ENCODE measurements at places on chromosomes 1 and 21.

DNA sequence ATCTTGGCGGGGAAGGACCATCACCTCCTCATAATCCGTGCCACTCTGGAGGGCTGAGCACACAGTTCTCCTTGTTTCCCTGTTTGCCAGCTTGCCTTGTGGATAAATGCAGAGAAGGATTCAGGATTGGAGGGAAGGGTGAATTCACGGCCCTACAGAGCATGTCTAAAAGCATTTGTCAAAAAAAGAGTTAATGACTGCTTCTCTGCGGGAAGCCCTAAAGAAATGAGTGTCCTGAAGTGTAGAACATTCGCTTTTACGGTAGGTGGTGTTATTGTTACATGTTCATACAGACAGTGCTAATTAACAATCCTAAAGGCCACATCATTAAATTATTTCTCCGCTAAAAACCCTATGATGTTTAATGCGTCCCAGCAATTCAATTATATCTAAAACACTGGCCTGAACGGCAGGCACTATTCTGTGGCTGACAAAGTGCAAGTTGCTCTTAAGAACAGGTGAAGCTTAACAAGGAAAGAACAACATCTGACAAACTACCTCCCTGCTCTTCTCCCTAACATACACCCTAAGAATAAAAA lies 112.3 kb upstream of the NFIA start:
- no peak overlapping the region for H3K4me3 ChIP-seq
- peaks cover 15% of the 10 kb centered on the region for H3K4me1 ChIP-seq
- peak overlapping the region; percentile 50 for H3K27ac ChIP-seq
- H3K36me3 ChIP-seq, result no peaks in the 10 kb centered on the region

GRCh38 chr1:98176936-98177335 lies 256.1 kb upstream of the DPYD start:
- no peak overlapping the region for H3K27ac ChIP-seq
- DNase-seq, result no peak
- H3K4me3 ChIP-seq, result no peak overlapping the region
- no peaks in the 10 kb centered on the region for H3K4me1 ChIP-seq
- no peaks in the 10 kb centered on the region for H3K36me3 ChIP-seq

DNA sequence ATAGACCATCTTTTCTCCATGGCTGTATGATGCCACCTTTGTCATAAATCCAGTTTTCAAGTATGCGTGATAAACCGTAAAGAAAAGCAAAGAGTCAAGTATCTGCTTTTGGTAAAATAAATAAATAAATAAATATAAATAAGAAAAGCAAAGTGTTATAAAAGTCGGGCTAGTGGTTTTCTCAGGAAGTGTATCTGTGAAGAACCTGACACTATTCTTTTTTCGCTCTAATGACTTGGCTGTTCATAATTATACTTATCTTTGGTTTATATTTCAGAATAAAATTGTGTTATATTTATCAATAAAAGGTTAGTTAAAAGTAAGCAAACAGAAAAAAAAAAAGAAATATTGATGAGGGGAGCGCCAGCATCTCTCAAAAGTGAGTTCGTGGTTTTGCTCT lies 594 bp upstream of the EXO5 start:
- no peaks in the 10 kb centered on the region for H3K36me3 ChIP-seq
- peak overlapping the region; percentile 91 for H3K4me3 ChIP-seq
- no peaks in the 10 kb centered on the region for H3K4me1 ChIP-seq
- H3K27me3 ChIP-seq, result no peaks in the 10 kb centered on the region
- no peak for DNase-seq

DNA sequence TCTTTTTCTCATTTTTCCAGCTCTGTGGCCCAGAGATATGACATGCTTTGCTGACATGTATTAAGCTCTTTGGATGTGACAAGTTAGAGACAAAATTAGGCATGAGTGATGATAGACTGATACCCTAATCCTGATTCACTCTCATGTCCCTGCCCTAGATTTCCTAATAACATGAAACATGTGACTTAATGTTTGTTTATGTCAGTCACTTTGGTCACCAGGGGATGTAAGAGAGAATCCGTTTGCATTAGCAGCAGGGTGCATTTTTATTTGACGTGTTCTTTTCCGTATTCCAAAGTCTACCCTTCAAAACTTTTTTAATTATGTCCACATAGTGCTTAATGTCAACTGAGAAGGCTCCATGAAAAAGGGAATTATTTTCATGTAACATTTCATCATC lies 192.4 kb downstream of the HMCN1 start:
- DNase-seq, result no peak
- no peak overlapping the region for H3K4me3 ChIP-seq
- no peak overlapping the region for H3K27ac ChIP-seq

- no peak overlapping the region for H3K4me3 ChIP-seq
- DNase-seq, result no peak
Measured at GRCh38 chr21:38257667-38258066, 876 bp downstream of the KCNJ15 start.

GRCh38 chr1:111895469-111895868 lies 94.0 kb downstream of the KCND3 start:
- no peak overlapping the region for H3K27ac ChIP-seq
- H3K4me1 ChIP-seq, result no peaks in the 10 kb centered on the region
- no peak overlapping the region for H3K4me3 ChIP-seq
- no peaks in the 10 kb centered on the region for H3K36me3 ChIP-seq

DNA sequence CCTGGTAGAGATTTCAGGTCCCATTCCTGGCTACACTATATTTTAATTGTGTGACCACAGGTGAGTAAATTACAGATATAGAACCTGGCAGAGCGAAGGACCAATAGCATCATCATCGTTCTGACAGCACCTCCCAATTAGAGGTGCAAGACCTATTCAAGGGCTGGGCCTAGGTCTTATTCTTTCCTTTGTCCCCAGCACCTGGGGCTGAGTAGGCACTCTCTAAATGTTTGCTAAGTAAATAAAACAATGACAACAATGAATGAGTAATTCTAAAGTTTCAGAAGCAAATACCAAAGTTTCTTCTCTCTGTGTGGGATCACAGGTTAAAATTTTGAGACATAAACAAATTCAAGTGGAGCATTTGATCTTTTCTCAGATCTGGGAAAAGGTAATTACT lies 32.7 kb downstream of the BEND5 start:
- H3K4me1 ChIP-seq, result no peaks in the 10 kb centered on the region
- no peak overlapping the region for H3K4me3 ChIP-seq
- DNase-seq, result no peak
- H3K27ac ChIP-seq, result no peak overlapping the region
- peaks cover 60% of the 10 kb centered on the region for H3K36me3 ChIP-seq

DNA sequence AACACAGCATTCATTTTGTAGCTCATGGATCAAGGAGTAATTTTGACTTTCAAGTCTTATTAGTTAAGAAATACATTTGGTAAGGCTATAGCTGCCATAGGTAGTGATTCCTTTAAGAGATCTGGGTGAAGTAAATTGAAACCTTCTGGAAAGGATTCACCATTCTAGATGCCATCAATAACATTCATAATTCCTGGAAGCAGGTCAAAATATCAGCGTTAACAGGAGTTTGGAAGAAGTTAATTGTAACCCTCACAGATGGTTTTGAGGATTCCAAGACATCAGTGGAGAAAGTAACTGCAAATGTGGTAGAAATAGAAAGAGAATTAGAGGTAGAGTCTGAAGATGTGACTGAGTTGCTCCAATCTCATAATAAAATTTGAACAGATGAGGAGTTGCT lies 216.6 kb downstream of the GREM2 start:
- H3K27ac ChIP-seq, result no peak overlapping the region
- no peaks in the 10 kb centered on the region for H3K4me1 ChIP-seq
- H3K27me3 ChIP-seq, result no peaks in the 10 kb centered on the region
- H3K4me3 ChIP-seq, result no peak overlapping the region
- no peak for DNase-seq

DNA sequence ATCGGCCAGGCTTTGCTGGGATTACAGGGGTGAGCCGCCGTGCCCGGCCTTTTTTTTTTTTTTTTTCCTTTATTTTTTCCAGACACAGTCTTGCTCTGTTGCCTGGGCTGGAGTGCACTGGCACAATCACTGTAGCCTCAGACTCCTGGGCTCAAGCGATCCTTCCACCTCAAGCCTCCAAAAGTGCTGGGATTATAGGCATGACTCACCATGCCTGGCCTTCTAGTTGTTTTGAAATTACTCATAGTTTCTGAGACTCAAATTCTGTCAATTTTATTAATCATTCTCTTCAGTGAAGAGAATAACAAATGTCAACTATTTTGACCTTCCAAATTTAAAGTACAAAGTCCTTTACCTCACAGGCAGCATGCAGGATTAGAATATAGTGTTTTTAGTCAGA lies 374.5 kb downstream of the PLA2G4A start:
- no peak overlapping the region for H3K4me3 ChIP-seq
- H3K27ac ChIP-seq, result no peak overlapping the region
- no peaks in the 10 kb centered on the region for H3K27me3 ChIP-seq
- H3K36me3 ChIP-seq, result no peaks in the 10 kb centered on the region
- DNase-seq, result no peak

DNA sequence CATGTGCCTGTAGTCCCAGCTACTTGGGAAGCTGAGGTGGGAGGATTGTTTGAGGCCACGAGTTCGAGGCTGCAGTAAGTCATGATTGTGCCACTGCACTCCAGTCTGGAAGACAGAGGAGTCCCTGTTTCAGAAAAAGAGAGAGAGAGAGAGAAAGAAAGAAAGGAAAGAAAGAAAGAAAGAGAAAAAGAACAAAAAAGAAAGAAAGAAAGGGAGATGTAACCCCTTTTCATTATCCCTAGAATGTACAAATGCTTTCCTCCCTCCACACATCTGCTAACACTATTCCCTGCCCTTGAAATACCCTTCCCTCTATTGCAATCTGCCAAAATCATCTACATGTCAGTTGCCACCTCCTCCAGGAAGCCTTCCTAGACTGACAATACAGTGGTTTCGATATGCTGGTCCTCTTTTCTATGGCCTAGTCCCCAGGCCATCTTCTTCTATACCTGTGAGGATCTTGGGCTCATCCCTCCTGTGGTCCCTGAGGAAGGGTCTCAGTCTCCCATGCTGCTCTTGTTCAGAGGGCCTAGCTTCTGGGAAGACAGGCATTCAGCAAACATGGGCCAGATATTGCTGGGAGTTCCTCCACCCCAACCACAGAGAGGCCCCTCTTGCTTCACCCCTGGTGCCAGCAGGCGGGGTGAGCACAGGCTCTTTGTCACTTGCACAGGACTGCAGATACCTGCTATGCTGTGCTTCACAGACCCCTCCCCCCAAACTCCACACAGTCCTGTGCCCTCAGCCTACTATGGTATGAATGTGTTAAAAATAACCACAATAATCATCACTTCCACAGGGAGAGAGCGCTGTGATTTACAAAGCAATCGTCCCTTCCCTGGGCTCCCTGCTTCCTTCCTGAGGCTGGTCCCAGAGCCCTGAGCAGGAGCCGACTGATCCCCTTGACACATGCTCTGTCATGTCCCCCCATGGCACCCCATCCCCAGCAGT lies 14.1 kb downstream of the ADGRB2 start:
- no peak overlapping the region for H3K4me3 ChIP-seq
- DNase-seq, result no peak
- peaks cover 43% of the 10 kb centered on the region for H3K4me1 ChIP-seq
- H3K36me3 ChIP-seq, result no peaks in the 10 kb centered on the region
- H3K27me3 ChIP-seq, result no peaks in the 10 kb centered on the region

DNA sequence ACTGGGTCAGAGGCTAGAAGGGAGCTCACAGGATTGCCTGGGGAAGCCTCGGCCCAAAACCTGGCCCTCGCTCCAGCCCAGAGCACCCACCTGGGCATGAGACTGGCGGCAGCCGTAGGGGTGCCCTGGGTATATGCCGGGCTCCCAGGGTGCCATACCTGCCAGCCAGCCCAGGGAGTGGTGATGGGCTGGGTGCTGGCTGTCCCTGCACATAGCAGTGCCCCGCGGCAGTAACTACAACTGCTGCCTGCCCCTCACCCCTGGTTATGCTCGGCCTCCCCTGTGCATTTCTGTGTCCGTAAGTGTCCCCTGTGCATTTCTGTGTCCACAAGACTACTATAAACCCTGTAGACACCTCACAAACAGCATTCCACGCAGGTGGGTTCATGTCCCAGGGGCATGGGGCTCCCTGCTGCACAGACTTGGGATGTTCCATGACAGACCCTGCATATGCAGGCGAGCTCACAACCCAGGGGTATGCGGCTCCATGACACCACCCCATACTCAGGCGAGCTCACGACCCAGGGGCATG lies 5.8 kb upstream of the SPATC1L start:
- H3K27me3 ChIP-seq, result no peaks in the 10 kb centered on the region
- peak overlapping the region; percentile 86 for H3K27ac ChIP-seq
- DNase-seq, result peak; percentile 49
- no peak overlapping the region for H3K4me3 ChIP-seq

GRCh38 chr1:39533442-39533841 lies 42.0 kb downstream of the BMP8A start:
- H3K4me3 ChIP-seq, result no peak overlapping the region
- H3K36me3 ChIP-seq, result peaks cover 81% of the 10 kb centered on the region
- DNase-seq, result no peak

DNA sequence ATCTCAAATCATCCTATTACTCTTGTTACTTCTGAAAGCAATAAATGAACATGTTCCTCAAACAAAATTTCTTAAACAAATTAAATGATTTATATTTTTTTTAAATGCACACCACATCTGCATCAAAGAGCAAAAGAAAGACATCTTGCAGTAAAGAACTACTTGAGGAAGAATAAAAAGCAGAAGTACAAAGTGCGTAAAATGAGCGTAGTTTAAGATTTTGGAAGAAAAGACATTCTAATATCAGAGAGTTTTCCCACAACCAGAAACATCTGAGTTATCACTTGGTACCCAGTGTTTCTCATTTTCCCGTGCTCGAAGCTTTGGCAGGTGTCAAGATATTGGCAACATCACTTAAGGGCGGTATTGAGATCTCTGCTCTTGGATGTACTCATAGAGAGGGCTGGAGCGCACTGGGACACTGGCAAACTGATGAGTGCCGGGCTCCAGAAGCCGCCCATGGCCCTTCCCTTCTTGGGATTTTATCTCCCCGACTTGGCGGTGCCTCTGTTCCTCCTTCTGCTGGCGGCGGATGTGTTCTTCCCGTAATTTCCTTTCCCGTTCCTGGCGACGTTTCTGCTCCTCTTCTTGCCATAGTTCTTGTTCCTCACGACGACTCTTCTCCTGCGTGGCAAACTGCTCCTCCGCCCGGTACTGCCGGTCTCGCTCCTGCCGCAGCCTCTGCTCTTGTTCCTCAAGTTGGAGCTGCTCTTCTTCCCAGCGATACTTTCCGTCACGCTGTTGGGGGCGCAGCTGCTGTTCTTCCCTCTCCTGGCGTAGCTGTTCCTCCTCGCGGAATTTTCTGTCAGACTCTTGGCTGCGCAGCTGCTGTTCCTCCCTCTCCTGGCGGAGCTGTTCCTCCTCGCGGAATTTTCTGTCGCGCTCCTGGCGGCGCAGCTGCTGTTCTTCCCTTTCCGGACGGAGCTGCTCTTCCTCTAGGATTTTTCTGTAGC lies 7.9 kb downstream of the TCHH start:
- DNase-seq, result no peak
- peaks cover 96% of the 10 kb centered on the region for H3K27me3 ChIP-seq
- peak overlapping the region; percentile 57 for H3K27ac ChIP-seq
- peak overlapping the region; percentile 14 for H3K4me3 ChIP-seq

DNA sequence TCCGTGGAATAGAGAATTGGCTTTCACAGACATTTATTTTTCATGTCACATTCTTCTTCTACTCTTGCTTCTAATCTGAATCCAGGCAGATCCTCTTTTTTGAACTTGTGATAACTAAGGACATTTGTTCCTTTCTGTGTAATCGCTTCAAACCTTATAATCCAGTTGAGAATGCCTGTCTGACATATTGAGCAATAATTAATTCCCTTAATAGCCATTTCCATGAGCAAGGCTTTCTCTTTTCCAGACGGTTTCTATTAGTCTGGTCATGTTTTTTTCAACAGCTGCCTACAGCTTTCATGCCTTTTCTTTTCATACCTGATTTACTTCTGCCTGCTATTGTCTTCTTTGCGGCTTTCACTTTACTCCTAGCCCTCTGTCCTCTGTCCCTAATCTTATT lies 163.4 kb downstream of the CYYR1 start:
- no peaks in the 10 kb centered on the region for H3K4me1 ChIP-seq
- no peaks in the 10 kb centered on the region for H3K27me3 ChIP-seq
- H3K36me3 ChIP-seq, result no peaks in the 10 kb centered on the region
- H3K27ac ChIP-seq, result no peak overlapping the region
- no peak overlapping the region for H3K4me3 ChIP-seq
- no peak for DNase-seq

All from heart left ventricle (tissue), 16 donors.